ENCODE measurements at places on chromosomes 2 and 18.

GRCh38 chr2:18132697-18133096, 254.2 kb downstream of the KCNS3 start:
- peak; percentile 24 for DNase-seq

- no peak for DNase-seq
Observed at GRCh38 chr2:120319686-120320317, 26.1 kb upstream of the INHBB start.

- no peak for DNase-seq
Observed at GRCh38 chr2:19614066-19614465, 255.6 kb upstream of the OSR1 start.

- no peak for DNase-seq
Observed at GRCh38 chr2:137748533-137748932, 215.7 kb upstream of the HNMT start.

GRCh38 chr18:25734336-25734735, 356.1 kb downstream of the SS18 start:
- no peak for DNase-seq

- DNase-seq = no peak
Observed at GRCh38 chr18:22349317-22349898, 68.3 kb downstream of the CTAGE1 start.

DNA sequence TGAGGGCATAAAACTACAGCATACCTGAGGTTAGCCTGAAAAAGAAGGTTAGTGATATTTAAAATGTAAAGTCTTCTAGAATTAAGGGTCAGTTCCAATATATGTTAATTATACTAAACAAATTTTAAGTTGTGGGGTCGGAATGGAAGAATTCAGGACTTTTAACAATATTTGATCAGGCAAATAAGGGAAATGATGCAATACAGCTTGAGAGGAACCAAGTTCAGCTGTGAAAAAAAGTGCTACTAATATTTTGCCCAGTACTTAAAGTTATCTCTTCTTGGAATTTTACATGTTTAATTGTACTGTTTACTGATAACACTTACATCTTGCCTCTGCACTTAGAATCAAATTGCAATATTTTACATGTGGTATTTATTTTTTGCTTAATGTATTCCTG, 345.5 kb upstream of the CWC22 start:
- no peak for DNase-seq

DNA sequence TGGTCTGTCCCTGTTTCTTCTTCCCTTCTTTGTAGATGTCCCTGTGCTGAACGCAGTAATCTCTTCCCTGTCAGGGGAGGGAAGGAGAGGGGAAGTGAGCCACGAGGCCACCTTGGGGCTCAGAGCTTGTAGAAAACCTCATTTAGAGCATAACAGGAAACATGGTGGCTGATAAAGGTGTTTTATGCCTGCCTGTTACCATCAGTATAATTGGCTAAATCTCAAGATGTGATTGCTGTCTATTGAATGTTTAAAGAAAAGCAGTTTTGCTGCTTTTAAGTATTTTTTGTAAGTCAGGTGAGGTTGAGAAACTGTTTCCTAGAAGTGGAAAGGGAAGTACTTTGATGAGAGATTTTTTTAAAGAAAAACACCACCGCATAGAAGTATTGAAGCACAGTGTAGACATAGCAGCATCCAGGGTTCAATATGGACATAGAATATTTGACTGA, 59.7 kb upstream of the PDK1 start:
- no peak for DNase-seq

DNA sequence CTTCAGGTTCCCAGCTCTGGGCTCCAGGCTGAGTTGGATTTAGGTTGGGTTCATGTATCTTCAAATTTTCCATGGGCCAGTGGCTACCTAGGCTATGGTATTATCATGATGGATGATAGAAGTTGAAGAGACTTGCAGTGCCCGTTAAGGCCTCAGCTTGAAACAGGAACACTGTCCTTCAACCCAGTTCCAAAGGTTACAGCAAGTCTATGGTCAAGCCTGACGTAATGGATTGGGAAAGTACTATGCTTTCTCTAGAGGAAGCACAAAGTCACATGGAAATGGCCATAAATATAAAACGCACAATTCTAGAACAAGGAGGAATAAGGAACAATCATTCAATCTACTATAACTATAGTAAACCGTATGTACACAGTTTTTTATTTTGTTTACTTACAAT, 593.2 kb downstream of the ZEB2 start:
- no peak for DNase-seq

GRCh38 chr2:219575566-219576504, 3.7 kb downstream of the INHA start:
- DNase-seq = no peak

DNA sequence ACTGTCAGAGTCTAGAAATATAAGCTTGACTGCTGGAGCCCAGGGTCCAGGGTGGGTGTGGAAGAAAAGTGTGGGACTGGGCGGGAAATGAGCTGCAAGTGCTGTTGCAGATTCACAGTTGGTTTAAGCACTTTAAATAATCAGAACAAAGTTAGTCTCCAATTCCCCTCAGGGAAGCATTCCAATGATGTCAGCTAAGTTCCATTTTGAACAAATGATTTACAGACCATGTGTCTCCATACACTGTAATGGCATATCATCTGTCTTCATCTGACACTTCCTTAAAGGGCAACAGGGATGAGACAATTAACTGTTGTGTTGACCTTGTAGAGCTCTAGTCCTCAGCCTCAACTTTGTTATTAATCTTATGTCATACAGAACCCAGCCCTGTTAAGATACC, 31.5 kb upstream of the REG3A start:
- DNase-seq = no peak

DNA sequence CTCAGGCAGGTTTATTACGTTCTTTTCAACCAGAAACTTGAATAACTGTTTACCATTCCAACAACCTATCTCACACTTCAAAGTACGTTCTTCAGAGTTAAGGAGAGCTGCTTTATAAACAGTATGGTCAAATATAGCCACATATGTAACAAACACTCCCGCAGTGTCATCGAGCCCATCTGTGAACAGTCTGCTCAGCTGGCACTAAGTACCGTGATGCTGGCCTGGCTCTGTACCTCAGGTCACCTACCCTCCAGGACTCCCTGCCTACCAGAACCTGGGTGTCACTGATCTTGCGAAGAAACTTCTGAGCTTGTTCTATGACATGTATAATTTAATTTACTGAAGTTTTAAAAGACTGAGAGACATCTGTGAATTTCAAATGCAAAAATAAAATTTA, 71.4 kb downstream of the SEPTIN10 start:
- no peak for DNase-seq

DNA sequence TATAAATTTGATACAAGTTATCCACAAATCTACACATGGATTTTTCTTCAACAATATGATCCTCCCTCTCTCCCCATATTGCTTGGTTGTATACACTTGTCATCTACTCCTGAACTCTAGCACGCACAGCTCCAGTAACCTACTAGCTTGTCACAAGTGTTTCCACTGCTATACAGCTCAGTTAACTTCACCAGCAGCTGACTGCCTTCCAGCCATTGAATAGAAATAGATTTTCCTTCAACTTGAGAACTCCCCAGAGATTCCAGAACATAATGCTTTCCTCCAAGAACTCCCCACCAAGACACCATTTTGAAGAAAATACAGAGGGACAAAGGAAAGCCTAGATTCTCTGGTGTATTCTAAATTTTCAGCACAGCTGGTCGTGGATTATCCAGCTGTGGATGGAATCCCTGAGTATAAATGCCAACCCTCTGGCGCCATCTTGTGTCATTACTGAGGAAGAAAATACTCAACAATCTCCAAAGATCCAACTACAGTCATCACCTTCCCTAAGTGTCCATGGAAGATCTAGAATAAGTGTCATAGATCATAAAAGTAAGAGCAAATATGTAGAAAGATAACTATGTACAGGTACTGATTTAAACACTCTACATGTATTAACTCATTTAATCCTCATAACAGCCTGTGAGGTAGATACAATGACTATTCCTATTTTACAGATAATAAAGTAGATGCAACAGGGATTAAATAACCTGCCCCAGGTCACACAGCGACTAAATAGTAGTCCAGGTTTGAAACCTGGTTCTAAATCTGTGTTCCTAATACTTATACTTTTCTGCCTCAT, 156.7 kb downstream of the ARHGAP28 start:
- DNase-seq = peak; percentile 45

DNA sequence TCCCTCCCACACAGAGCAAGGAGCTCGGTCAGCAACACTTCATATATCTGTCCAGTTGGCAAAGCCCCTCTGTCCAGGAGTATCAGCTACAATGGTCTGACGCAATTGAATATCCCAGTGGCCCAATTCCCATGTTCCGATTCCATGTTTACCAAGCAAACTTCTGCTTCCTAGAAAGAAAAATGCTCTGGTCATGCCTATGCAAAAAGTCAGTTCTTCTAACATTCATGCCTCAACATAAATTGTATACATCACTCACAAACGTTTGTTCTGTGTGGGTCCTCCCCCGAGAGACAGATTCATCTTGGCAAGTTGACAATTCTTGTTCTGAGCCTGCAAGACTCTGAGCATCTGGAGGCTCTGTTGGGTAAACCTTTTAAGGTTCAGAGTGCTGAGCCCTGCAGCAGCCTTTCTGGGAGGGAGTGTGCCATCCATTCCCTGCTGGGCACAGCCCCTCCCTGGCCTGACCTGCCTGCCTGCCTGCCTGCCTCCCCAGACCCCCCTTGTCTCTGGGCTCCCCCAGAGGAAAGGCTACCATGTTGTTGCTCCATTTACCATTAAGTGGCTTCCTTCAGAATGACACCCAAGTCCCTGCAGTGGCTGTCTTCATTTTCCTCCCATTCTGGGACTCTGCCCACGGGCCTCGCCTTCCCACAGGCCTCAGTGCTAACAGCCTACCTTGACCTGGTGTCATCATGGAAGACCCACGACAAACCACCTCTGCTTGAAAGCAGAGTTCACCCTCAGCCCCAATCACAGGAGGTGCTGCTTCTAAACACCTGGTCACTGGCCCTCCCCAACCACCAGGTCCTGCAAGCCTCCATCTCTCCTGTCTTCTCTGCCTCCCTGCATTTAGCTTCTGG, 37.6 kb upstream of the TAF1B start:
- no peak for DNase-seq
